Neural cell (in vitro differentiated cells): ENCODE measurements at places on chromosomes 12 and 14. TPM values are rescaled to one million over a fixed set of nuclear protein-coding genes. Genes with fewer than 3 reads are reported as not detected.

GZMH gene
- polyA plus RNA-seq: not detected in 2 replicates

RNASE3 gene
- polyA plus RNA-seq: not detected in 2 replicates

PLXNC1 gene
- 75.6 and 76.3 TPM in 2 replicates for polyA plus RNA-seq

TMCC3 gene
- 1.9 and 2.1 TPM in 2 replicates for polyA plus RNA-seq

CLEC4C gene
- polyA plus RNA-seq: not detected in 2 replicates

TMTC1 gene
- polyA plus RNA-seq: 7.4 and 10.0 TPM in 2 replicates

SRRM4 gene
- polyA plus RNA-seq: 9.9 and 10.5 TPM in 2 replicates

CCDC196 gene
- polyA plus RNA-seq: not detected in 2 replicates

CCDC38 gene
- 0.16 TPM in 1 of 2 replicates, not detected in the other for polyA plus RNA-seq

ABCC9 gene
- polyA plus RNA-seq: 0.32 TPM in 2 replicates

DAO gene
- polyA plus RNA-seq: not detected in 2 replicates

ADAM20 gene
- 0.57 and 0.74 TPM in 2 replicates for polyA plus RNA-seq

OS9 gene
- polyA plus RNA-seq: 223 and 248 TPM in 2 replicates
